Globus pallidus (tissue), 1 donor: ENCODE measurements at places on chromosomes 7 and 10.

DNA sequence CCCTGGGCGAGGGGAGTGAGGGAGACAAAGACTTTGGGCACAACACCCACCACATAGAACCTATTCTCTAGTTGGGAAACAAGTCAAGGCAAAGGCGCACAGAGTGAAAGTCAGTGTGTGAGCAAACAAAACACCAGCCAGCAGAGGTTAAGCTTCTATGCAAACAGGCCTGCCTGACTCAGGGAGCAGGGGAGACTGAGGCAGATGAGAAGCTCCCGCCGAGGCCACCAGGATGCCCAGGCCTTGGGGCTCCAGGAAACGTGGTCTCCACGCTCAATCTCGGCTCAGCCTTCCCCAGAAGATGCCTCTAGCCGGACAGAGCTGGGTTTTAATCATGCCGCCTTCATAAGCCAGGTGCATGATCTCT lies 74.1 kb upstream of the KCNMA1 start:
- DNase-seq, result no peak

GRCh38 chr10:102994531-102995295 lies 76.6 kb downstream of the CNNM2 start:
- no peak for DNase-seq

DNA sequence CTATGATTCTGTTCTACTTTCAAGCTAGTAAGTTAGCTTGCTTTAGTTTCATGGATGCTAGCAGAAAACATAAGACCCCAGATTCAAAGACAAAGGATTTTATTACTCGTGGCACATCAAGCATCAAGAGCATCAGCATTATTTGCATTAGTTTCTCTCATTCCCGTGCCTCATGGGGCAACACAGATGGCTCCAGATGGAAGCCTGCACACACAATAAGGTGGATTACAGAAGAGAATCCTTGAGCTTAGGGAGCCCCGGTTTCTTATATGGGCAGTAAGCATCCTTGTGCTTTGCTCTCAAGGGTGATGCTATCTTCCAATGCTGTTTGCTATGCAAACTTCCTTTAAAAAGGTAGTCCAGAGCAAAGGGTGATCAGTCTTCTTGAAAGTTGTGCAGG lies 10.7 kb upstream of the CAPZA2 start:
- no peak for DNase-seq

DNA sequence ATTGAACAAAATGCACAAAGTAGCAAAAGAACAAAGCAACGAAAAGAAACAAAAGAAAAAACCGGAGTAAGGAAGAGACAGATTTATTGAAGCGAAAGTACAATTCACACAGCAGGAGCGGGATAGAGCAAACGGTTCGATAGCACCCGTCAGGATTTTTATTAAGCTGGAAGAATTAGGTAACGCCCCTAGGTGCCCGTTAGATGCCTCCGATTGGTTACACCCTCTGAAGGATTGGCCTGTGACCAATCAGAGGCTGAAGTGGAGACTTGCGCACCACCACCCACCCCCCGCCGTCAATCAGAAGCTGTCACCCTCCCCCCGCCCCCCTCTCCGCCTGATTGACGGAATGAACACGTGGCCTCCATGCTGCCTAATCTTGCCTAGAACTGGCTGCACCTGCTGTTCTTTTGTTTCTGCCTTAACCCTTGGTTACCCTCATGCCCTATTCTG lies 16.8 kb downstream of the OCM2 start:
- peak; percentile 46 for DNase-seq

- no peak for DNase-seq
Observed at GRCh38 chr7:38863601-38864291, 45.2 kb downstream of the VPS41 start.
